Cardiac muscle cell (in vitro differentiated cells and primary cell): ENCODE measurements at places on chromosomes 1 and 21.

DNA sequence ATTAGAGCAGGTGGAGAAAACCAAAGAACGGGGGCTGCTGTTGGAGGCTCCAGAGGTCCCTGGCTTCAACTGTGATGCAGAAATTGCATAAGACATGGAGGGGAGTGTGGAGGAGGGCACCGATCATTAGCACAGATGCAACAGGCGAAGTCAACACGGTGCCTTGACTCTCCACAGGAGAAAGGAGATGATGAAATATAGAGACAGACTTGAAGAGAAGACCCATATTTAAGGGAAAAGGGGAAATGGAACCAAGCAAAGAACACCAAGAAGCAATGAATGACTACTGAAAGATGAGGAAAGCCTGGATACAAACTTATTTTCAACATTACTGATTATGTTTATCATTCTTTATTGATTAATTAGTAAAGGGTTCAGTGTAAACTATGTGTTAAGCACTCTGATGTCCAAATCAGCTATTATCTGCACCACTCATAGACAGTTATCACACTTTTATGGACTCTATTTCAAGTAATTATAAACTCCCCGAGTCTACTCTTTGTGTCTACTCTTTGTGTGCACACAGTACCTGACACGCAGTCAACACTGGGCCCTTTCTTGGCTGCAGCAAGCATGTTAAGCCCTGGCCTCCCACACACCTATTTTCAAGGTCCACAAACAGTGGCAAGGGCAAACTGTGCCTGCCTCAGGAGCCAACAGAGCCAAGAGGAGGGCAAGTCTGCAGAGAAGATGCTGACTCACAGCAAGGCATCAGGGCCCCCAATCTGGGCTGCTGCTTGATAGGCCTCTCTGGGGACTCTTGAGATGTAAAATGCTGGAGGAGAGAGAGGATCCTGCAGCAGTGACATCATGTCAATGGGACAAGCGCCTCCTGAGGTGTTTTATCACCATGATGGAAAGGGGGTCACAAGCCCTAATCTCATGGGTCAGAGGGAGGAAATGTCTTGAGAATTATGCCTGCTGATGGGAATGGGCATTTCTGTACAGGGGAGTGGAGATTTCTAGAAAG lies 17.6 kb downstream of the PCNX2 start:
- DNase-seq, result no peak

- peak; percentile 74 for DNase-seq
These were observed 109.6 kb upstream of the BMP8A start for GRCh38 chr1:39381839-39382238.

- peak; percentile 18 for DNase-seq
These were observed 97.9 kb upstream of the RGS1 start for GRCh38 chr1:192477630-192478029.

DNA sequence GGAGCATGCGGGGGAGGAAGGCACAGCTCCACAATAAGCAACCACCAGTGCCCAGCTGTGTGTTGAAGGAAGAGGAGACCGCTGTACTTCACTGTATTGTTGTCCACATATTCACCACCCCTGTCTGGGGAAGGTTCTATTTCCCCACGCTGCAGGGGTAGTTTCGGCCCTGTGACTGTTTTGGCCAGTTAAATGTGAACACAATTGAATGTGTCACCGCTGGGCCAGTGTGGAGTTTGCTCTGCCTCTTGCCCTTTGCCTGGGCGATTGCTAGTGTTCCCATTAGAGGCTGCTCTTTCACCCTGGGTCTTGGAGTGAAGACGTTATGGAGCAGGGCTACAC lies 32.6 kb downstream of the UBE4B start:
- peak; percentile 12 for DNase-seq

- peak; percentile 91 for DNase-seq
These were observed at the start of gene B3GALT5 for GRCh38 chr21:39612233-39613040. B3GALT5 (plus strand) TSS chr21:39612940; CDS start chr21:39660560, 47,620 bp downstream.

DNA sequence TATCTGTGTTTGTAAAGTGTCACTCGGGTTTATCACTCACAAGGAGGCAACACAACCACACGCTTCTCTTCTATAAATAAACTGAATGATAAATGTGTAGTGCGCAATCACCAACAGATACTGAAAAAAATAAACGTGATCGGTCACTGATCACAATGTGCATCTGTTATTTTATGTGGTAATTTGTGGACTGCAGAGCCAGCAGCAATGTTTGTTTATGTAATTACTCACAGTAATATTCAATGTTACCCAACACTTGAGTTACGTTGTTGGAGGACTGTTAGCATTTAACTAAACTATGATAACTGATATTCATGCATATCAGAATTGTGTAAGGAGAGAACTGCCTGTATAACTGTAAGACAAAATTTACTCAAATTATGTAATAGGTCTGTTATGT lies 129.6 kb downstream of the USH2A start:
- DNase-seq, result no peak

DNA sequence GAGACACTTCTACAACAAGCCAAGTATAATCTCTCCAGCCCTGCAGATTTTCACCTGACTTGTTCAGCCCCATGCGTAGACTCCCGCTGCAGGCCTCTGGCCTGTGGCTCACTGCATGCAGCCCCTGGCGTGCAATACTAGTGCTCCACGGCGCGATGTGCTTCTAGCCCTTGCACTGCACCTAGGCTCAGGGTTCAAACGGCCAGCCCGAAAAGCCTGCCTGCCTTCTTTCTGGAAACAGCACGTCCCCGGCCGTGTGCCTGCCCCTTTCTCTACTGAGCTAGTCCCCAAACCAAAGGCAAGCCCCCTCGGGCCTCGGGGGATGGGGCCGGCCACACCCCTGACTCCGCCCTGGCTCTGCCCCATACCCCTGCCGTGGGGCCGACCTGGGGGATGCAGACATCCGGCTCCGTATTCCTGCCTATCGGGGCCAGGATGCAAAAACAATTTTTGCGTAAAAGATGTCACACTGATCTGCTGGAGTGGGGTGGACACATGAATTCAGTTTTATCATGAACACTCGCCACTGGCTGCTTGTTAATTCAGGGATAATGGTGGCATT lies 26.3 kb upstream of the TRAPPC10 start:
- peak; percentile 7 for DNase-seq

- no peak for DNase-seq
These were observed 28.5 kb upstream of the SPSB1 start for GRCh38 chr1:9263984-9264872.

- DNase-seq, result no peak
These were observed 407.7 kb downstream of the PLPP3 start for GRCh38 chr1:56171670-56172069.

DNA sequence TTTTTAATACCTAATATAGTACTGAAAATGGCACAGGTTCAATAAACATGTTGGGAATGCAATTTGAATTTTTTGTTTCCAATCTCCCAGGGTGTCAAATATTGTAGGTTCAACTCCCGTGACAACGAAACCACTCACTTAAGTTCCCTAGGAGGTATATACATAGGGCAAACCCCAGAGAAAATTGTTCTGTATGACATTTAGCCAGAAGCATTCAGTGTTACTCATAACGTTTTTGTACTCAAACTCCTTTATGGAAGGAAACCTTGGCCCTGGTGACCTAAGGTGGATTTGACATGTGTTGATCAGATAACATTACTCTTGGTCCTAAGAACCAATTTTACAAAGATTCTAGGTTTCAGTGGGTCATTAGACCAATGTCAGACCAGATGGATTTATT lies 110.6 kb downstream of the USP25 start:
- no peak for DNase-seq

DNA sequence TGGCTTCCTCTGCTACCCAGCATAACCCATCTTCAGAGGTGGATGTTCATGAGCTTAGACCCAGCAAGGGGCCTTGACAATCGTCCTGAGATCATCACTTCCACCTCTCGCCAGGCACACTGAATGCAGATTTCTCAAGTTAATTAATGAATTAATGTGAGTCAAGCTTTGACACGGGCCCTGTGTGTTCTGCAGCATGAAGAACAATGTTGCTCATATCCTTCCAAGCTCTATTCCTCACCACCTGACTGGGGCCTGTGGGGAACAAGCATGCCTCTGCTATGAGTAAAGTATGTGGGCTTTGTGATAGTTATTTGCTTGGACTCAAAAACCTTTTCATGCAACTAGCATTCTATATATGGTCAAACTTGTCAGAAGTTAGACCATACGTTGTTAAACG lies 122.0 kb downstream of the SEC16B start:
- no peak for DNase-seq

DNA sequence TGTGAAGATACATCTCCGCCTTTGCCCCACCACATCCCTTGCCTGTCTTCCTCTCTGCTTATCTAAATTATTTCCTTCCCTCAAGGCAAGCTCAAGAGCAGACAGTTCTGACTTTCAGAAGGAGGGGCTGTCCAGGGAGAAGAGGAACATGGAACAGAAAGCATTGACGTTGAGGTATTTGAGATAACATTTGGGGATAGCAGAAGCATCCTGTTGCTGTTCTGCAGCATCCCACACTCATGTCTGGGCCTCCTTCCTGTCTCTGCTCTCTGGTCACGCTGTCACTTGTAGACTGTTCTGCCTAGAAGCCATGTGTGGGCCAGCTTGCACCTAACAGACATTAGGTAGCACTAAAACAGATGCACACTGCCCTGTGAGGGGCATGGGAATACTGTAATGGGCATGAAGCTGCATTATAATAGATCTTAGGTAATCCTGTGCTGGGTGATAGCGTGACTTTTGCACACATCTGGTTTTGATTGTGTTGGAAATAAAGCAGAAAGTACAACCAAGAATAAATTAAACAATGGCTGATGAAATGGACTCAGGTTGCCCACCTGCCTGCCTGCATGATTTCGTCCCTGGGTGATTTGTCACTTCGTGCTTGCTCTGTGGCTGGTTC lies 660 bp upstream of the RD3 start:
- DNase-seq, result no peak

DNA sequence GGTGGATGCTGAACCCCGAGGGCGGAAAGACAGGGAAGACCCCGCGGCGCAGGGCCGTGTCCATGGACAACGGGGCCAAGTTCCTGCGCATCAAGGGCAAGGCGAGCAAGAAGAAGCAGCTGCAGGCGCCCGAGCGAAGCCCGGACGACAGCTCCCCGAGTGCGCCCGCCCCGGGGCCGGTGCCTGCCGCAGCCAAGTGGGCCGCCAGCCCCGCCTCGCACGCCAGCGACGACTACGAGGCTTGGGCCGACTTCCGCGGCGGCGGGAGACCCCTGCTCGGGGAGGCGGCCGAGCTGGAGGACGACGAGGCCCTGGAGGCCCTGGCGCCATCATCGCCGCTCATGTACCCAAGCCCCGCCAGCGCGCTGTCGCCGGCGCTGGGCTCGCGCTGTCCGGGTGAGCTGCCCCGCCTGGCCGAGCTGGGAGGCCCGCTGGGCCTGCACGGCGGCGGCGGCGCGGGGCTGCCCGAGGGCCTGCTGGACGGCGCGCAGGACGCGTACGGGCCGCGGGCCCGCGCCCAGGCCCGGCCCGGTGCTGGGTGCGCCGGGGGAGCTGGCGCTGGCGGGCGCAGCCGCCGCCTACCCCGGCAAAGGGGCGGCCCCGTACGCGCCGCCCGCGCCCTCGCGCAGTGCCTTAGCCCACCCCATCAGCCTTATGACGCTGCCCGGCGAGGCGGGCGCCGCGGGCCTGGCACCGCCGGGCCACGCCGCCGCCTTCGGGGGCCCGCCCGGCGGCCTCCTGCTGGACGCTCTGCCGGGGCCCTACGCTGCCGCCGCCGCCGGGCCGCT lies 20.7 kb downstream of the FOXO6 start:
- DNase-seq, result peak; percentile 65
